ENCODE measurements at places on chromosomes 2 and 18.
A peak's percentile ranks its signal among the peaks of the same experiment; 100 is the strongest.

DNA sequence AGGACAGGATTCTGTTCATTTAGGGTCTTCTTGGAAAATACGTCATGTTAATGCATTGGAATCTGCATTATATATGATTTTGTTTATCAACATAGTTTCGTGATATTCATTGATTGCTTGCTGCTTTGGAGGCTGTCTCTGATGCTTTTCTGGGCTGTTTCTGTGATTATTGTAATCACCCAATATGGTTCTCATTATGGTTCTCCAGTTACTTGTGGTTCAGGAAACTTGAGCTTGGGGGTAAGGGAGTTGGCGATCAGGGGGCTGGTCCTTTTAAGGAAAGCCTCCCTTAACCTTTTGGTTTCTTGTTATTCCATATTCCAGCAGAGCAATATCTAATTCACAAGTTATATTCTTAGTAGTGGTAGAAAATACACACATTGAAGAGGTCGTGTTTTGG is 17.4 kb upstream of the STON1 start:
- no peak for DNase-seq

DNA sequence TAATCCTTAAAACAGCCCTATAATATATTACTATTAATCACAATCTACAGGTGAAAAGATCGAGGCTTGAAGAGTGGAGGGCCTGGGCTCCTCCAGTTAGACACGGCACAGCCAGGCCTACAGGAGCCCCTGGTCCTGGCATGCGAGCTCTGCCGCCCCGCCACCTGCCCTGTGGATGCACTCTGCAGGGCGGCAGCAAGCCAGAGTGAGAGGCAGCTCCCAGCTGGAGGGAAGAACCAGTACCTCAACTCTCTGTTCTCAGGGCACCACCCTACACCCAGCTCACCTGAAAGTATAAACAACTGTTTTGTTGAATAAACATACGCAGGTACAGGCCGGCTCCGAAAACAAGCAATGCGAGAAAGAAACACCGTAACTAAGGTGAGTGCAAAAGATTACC is 34.6 kb downstream of the EIPR1 start:
- no peak for DNase-seq

- peak; percentile 88 for DNase-seq
Measured at GRCh38 chr2:66434679-66435548, at the start of gene MEIS1. TSS of gene MEIS1 (plus strand) at chr2:66435125. CDS start at chr2:66435857, 732 bp downstream.

DNA sequence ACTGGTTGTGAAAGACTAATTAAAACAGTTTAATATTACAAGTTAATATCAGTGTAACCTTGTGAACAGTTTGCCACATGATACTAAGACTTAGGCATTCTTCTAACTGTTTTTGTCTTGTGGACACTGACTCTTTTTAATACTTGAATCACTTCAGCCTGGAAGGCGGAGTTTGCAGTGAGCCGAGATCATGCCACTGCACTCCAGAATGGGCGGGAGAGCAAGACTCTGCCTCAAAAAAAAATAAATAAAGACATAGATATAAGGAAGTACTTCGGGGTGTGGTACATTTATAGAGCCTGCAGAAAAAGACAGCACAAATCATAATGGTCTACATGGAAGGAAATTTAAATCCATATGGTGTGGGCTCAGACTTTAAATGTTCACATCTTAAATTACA is 300.4 kb upstream of the NETO1 start:
- no peak for DNase-seq

GRCh38 chr2:146873646-146874259 is 971.1 kb upstream of the ACVR2A start:
- no peak for DNase-seq

GRCh38 chr2:184367211-184367610 is 231.1 kb upstream of the ZNF804A start:
- no peak for DNase-seq

- DNase-seq = no peak
Measured at GRCh38 chr2:166891727-166892126, 3.4 kb downstream of the XIRP2 start.

DNA sequence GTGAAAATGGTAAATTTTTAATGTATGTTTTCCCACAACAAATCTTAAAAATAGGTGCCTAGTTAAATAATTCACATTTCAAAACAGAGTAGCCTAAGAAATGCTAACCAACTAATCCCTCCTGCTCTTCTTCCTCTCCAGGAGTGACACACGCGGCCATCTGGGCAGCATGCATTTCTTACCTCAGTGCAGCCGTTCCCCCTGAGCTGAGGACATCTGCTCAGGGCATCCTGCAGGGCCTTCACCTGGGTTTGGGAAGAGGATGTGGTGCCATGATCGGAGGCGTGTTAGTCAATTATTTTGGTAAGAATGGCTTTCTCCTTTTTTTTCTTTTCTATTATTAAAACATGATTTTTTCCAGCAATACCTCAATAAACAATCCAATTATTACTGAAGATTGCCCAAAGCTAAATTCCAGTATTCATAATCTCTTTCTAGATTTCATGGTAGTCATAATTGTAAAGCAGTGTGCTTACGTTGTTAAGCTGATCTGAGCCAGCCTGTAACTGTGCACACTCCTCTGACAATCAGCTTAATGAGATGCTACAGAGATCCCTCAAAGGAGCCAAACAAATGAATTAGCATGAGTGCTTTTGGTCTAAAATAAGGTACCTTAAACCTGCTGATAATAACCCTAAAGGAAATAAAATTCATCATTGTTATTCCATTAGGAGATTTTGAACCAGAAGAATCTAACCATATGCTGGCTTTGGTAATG is 45.8 kb downstream of the NEMP2 start:
- no peak for DNase-seq

GRCh38 chr2:25098670-25099486 is 57.0 kb downstream of the EFR3B start:
- DNase-seq = no peak

- DNase-seq = no peak
Measured at GRCh38 chr2:175218551-175218950, 37.0 kb upstream of the ATP5MC3 start.

GRCh38 chr2:217247476-217247875 is 387.6 kb upstream of the TNP1 start:
- no peak for DNase-seq

- DNase-seq = peak; percentile 95
Measured at GRCh38 chr2:8754106-8754776, 72.4 kb downstream of the ID2 start.

DNA sequence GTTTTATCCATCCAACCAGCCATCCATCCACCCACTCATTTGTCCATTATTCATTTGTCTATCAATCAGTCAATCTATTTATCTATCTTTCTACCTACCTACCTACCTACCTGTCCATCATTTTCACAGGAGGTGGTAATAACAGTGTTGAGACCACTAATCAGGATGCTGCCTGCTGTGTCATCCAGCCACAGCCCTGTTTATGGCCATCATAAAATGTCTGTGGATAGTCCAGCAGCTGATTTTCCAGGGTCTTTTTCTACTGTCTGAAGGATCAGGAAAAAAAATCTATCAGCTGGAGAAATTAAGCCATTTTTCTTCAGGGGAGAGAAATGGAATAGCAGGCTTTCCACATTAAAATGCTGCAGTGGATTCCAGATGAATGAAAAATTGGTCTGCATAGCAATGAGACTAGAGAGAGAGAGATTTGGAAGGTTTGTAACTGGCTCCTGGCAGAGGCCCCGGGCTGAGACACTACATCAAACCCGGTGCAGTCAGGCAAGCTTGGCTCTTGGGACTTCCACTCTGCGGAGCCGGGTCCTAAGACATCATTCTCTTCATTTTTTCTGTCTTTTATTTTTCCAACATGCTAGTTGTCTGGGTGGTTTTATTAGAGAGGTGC is 33.0 kb upstream of the BOD1L2 start:
- no peak for DNase-seq

GRCh38 chr2:45975752-45976517 is 321.3 kb upstream of the EPAS1 start:
- DNase-seq = no peak

- DNase-seq = peak; percentile 41
Measured at GRCh38 chr2:42328148-42328833, 32.7 kb downstream of the COX7A2L start.

- DNase-seq = no peak
Measured at GRCh38 chr2:152686321-152686720, 30.9 kb downstream of the PRPF40A start.

DNA sequence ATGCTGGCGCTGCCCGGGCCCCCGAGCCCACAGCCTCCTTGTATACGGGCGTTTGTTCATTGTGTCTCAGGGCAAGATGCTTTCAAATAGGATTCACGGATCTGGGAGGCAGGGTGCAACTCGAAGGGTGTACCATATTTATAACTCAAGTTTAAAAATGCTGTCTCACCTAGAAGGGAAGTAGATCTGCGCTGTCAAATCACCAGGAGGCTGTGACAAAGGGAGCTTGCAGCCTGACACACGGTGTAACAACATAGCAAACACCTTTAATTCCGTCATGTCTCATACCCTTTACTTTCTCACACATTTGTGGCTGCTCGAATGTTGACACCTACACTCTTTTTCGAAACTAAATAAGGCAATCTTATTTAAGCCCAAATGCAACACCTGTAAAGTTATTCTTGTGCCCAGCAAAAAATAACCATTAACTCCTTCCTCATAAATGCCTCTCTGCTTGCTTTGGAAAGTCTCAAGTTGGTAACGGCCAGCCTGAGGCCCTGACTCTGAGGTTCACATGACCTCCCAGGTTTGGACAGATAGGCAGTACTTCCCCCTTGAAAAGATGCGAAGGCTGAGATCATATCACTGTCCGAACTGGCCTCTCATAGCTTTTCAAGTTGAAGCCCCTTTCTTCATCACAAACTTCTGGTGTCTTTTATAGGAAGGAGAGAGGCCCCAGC is 11.6 kb downstream of the ZEB2 start:
- no peak for DNase-seq

- no peak for DNase-seq
Measured at GRCh38 chr2:1588978-1589621, 155.2 kb downstream of the PXDN start.
